Activated CD8-positive, alpha-beta memory T cell treated with anti-CD3 and anti-CD28 coated beads, Interleukin-2, amount 50 U/mL, for 4 hours (primary cell): ENCODE measurements at places on chromosomes 1 and 21.

DNA sequence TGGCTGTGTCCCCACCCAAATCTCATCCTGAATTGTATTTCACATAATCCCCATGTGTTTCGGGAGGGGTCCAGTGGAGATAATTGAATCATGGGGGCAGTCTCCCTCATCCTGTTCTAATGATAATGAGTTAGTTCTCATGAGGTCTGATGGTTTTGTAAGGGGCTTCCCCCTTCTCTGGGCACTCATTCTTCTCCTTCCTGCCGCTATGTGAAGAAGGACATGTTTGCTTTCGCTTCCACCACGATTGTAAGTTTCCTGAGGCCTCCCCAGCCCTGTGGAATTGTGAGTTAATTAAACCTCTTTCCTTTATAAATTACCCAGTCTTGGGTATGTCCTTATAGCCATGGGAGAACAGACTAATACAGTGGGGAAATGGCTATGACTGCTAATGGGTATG lies 72.7 kb upstream of the ZNF648 start:
- no peak for DNase-seq

DNA sequence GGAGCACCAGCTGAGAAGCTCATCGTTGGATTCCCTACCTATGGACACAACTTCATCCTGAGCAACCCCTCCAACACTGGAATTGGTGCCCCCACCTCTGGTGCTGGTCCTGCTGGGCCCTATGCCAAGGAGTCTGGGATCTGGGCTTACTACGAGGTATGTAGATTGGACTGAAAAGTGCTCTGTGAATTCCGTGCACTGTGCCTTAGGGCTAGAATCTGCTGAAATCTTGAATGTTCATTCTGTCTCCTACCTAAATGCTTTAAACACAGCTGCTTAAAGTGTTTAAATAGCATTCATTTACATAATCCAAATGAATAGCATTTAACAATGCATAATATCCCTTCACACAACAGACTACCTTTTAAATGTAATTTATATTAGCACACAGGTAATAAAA lies 27.9 kb downstream of the CHIA start:
- DNase-seq, result no peak

DNA sequence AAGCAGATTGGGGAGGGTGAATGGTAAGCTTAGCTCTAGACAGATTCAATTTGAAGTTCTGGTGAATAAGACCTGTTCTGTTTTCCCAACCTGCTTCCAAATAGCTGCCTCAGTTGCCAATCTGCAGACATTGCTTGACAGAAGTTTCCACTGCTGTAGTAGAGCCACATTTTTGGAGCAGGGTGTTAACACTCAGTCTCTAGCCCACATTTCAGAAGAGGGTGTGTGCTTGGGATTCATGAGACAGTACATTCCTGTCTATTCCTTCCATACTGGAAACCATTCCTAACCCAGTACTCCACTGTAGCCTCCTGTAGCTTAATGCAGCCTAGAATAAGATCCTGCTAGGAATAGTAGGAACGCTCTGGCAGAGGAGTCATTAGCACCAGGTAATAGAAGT lies 450.5 kb downstream of the NUF2 start:
- no peak for DNase-seq

- no peak for DNase-seq
Observed at GRCh38 chr1:169914531-169914930, 20.8 kb upstream of the SCYL3 start.

DNA sequence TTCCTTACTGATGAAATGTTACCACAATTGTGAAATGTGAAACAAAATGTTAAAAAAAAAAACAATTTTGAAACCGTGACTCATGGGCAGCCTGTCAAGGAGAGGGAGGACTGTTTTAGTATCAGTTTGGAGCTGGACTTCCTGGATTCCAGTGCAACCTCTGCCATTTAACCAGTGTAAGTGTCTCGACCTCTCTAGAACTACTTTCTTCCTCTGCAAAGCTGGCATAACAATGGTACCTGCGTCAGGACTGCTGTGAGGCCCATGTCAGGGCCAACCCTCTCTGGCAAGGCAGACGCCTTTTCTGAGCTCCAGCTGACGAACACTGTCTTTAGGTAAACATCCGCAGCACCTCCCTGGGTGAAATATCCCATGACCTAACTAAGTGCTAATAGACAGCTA lies 20.9 kb downstream of the URB1 start:
- no peak for DNase-seq

DNA sequence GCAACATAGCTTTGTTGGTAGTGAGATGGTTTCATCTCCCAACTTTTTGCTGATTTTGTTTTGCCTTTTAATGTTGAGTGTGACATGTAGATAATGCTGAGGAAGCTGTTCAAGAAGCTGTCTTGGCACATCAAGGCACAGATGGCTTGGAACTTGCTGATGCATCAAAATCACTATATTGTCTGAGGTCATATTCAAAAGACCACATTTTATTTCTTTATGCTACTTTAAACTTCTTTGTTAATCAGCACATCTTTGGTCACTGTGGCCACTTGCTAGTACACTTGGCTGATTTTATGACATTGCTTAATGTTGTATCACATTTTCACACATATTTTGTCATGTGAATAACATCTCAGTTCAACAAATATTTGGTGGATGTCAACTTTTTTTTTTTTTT lies 87.1 kb upstream of the BCL10 start:
- DNase-seq, result no peak

DNA sequence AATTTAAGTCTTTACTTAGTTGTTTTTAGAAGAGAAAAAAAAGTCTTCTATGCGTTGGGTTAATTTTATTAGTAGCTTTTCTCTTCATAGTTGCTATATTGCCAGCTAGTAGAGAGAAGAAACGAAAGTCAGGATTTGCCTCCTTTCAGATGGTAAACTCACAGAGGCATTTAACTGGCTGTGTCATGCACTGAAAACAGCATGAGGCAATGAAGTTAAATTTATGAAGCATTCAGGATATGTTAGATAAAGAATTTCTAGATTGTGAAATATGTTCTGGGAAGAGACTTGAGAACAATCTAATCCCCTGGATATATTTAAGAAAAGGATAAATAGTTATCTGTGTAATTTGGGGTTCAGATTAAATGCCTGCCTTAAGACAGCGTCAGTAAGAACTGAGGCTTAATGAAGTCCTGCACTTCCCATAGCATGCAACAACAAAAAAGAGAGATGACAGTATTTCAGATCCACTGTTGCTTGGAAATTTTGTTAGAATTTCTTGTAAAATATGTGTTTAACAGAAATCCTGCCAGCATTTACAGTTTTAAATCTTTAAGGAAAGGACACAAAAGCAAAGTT lies 1.7 kb downstream of the ANGPTL1 start:
- DNase-seq, result no peak

GRCh38 chr21:26448751-26449150 lies 124.3 kb downstream of the CYYR1 start:
- DNase-seq, result no peak

GRCh38 chr1:16226490-16227179 lies 10.3 kb downstream of the CPLANE2 start:
- DNase-seq, result no peak

DNA sequence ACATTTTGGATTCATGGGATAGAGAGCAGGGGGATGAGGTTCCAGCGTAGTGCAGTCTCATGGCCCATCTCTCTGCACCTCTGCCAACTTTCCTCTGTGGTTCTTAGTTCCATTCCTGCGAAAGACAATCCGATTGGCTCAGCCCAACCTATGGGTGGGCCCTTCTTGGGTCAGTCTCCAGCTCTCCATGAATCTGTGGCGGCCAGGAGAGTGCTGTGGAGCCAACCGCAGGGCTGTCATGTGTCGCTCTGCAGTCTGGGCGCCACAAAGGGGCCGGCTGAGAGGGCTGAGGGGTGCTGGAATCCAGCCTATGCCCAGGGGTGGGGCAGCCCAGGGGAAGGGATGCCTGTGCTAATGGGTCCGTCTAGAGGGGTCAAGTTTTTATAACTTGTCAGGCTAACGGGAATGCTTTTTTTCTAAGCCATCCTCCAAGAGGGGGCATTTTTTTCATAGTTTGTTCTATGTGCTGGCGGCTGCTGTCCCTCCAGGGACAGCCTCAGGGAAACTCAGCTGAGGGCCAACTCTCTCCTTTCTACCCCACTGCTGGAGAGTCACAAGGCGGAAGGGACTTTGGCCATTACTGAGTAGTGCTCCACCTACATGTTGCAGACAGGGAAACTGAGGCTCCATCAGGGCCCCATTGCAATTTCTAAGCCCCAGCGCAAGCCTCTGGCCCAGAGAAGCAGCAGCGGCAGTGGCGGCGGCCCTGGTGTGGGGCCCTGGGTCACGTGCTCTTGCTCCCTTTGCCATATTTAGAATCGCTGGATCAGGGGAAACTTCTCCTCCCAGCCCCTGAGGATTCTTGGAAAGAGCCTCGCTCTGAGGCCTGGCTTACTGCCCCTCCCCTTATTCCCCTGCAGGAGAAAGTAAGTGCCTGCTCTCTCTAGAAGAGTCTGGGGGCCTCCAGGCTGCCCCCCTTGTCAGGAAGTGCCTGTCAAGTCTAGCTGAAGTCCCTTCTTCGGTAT lies 23.4 kb downstream of the KCNQ4 start:
- DNase-seq, result no peak

- no peak for DNase-seq
Observed at GRCh38 chr1:3717715-3718601, 34.3 kb upstream of the CCDC27 start.

DNA sequence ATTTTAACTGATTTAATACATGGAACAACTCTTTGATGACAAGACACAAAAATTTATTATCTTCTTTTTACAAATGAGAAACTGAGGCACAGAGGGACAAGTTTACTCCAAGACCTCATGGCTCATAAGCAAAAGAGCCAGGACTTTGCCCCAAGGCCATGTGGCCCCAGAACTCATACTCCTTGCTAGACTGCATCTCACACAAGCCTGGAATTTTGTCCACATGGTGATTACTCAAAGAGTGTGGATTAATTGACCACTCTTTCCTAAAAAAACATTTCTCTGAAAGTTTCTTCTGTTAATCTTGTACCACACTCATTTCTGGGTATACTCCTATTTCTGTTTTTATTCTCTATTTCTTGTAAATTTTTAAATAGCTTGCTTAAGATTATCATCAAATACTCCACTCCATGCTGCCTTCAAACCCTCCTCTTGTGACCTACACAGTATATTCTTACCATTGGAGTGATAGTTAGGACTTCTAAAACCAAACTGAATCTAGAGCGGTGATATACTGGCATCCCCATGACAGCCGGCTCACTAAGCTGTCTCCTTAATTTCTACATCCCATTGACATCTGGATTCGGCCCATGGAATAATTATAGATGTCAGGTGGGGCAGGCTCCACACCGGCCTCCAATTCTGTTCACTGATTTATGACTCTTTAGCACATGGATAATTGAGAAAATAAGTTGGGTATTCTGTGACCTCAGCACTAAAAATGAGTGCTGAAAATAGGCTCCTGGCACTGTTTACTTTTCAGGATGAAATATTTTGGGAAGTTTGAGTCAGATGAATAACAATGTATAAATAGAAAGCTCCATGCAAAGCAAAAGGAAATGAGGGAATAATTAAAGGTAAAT lies 16.1 kb downstream of the RGS4 start:
- no peak for DNase-seq

DNA sequence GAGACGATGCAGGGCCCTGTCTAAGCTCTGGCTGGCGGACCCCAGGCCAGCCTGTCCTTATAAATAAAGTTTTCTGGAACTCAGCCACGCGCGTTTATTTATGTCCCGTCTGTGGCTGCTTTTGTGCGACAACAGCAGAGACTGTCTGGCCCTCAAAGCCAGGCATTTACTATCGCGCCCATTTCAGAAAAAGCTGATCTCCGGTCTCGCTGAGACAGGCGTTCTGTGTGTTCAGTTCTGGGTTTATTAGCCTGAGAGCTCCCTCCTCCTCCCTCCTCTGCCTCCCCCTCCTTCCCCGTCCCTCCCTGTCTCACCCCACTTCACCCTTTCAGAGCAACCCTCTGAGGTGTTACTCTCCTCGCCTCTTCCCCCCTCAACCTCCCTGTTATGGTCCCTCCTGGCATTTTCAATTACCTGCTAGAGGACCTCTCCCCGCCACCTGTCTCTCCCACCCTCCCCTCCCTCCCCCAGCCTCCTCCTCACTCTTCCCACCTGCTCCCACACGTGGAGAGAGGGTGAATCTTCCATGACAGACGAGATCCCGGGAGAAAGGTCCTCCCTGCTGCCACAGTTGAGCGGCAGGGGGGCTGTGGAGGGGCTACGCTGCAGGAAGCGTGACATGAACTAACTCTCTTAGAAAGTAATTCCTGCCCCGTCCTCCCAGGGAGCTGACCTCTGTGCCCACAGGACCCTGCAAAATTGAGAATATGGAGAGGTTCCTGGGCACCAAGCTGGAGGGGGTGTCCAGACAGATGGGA lies 59.9 kb downstream of the SPSB1 start:
- no peak for DNase-seq
